ENCODE measurements at places on chromosomes 12 and 14.
A peak's percentile ranks its signal among the peaks of the same experiment; 100 is the strongest.

DNA sequence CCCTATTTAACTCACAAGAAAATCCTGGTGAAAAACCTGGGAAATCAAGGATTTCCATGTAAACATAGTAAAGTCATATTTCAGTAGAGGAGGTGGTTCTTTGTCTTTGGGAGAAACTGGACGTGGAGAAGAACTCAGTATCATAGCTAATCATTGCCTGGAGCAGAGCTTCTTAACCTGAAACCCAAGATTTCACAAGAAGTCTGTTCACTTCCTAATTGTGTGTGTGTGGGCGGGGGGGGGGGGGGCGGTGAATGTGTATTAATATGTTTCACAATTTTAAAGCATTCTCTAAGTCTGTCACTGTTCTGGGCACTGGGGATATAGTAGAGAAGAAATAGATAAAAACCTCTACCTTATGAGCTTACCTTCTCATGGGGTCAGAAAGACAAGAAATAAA is 96.7 kb upstream of the PPP4R3A start:
- DNase-seq, result no peak

- DNase-seq, result no peak
Measured at GRCh38 chr14:57182760-57183503, 85.8 kb downstream of the EXOC5 start.

GRCh38 chr14:75654127-75654732 is 6.4 kb downstream of the ERG28 start:
- DNase-seq, result no peak

- DNase-seq, result no peak
Measured at GRCh38 chr14:55255979-55256378, 15.2 kb upstream of the FBXO34 start.

DNA sequence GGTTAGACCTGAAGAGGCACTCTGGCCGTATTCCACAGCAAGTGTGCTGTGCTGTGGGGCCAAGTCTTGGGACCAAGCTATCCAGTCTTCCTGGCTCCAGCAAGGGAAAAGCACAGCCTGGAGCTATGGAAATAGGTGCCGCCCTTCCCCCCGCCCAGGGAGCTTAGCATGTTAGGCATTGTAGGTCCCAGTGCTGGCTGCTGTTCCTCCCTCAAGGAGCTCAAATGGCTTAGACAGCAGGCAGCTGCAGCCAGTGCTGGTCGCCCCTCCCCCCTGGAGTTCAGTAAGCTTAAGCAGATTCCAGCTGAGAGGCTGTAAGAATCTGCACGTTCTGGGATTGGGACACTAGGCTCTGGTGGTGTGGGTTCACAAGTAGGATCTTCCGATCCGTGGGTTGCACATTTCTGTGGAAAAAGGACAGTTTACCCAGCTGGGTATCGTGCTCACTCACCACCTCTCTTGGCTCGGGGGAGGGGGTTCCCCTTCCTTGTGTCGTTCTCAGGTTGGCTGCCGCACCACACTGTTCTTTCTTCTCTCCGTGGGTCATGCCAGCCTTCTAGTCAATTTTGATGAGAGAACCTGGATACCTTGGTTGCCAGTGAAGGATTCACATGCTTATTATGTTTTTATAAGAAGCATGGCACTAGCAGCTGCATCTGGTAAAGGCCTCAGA is 127.3 kb downstream of the CNTN1 start:
- DNase-seq, result no peak

GRCh38 chr14:69052181-69052601 is 73.1 kb upstream of the ACTN1 start:
- DNase-seq, result no peak

DNA sequence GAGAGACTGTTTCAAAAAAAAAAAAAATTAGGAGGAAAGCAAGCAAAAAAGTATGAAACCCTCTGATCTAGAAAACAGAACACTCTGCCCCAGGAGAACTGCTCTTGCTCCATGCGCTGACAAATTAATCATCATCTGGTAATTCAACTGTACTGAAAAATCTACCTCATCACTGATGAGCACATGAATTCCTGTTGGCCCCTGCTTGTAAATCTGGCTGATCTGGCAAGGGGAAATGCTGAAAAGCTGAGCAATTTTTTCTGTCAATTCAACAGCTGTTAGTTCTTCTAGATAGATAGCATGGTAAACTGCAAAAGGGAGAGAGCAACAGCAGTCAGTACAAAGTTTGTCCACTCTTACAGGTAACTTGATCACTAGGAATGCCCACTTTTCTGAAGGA is 15.2 kb upstream of the CSRNP2 start:
- DNase-seq, result no peak

GRCh38 chr14:87325741-87326140 is 667.2 kb downstream of the GALC start:
- no peak for DNase-seq

GRCh38 chr12:78918268-78918667 is 53.7 kb downstream of the SYT1 start:
- DNase-seq, result no peak

DNA sequence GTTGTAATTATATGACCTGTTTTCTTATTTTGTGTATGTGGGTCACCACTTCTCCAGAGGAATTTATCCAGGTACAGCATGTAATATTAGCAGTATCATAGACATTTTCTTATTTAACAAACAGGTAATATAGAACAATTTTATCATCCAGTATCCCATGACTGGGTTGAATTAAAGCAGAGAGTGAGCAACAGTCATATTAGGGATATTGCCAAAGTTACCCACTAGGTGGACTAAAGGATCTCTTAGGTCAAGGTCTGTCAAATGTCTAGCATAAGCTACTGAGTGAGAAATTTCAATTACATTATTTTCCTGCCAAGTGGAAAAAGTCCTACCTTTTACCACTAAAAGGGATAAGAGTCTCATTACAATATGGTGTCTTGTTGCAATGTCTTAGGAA is 62.1 kb upstream of the TRIM9 start:
- DNase-seq, result no peak

DNA sequence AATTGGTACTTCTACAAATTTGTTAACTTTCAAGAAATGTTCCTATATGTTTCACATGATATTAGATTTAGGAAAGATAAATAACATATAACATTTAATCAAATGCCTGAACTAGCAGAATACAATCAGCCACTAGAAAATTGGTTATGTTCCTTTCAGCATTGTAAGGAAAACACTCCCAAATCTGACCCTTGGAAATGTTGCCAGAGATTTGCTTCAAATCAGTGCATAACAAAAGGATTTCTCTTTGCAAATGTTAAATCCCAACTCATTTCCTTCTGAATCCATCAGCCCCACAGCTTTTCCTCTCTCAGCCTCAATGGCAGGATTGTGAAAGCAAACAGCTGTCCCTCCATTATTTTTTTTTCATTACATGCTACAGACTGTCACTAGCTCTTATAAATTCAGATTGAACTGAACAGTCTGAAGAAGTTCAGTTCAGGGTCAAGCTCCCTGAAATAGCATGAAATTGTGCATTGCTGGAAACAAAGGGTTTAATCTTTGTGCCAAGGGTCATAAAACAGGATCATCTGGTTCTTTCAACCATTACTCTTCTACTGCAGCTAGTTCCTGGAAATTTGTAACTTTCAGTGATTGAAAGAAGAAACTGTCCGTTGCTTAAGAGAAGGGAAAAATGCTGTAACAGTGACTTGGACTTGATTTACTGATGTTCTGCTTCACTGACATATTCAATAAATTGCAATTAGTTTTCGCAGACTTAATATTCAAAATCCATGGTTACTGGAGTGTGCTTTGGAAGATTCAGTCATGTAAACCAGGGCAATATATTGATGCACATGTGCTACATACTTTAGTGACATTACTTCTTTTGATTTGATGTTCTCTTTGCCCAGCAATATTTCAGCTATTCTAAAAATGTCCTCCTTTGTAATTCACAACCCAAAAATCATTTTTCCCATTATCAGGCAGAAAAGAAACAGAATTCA is 246.4 kb downstream of the RPL10L start:
- no peak for DNase-seq

DNA sequence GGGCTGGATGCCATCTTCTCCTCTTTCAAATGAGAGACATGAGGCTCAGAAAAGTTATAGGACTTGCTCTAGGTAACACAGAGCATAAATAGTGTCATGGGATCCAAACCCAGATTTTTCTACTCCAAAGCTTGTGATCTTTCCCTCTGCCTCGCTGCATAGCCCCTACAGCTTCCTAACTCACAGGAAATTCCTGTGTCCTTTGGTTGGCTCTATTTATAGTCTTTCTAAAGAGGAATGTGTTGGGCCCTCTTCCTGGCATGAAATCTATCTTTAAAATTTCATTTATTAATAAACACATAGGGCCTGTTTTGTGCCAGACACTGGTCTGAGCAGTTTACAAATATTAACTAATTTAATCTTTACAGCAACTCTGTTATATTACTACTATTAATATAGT is 9.8 kb upstream of the KCNA5 start:
- DNase-seq, result no peak

DNA sequence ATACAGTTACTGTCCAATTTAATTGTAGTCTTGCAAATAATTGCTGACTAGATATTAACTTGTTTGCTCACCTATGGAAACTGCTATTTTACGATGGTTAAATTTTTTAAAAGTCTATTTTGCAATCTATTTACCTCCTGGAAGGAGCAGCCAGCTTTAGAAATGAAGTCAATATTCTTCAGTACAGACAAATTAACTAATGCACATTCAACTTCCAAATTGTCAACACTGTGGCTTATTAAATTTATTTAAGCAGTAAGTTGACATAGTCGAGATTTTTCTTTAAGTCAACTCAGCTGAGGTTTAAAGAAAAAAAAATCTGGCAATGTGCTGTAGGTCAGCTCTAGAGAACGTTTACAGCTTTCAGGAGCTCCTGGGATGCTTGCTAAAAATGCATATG is 221.2 kb downstream of the SSPN start:
- no peak for DNase-seq

DNA sequence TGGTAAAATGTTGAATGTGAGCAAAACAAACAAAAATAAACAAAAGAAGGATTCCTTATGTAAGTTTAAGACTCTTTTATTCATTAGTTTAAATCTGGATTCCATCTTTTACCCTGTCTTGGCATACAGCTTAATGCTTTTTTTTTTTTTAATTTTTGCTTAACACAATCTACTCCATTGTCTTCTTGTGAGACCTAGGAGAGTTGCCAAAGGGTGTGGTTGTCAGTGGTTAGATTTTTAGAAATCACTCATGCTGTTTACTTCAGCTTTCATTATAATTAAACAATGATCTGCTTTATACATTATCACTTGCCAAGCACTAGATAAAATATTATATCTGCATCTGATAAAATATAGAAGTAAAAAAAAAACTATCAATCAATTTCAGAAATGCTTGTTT is 77.7 kb upstream of the KITLG start:
- DNase-seq, result no peak

DNA sequence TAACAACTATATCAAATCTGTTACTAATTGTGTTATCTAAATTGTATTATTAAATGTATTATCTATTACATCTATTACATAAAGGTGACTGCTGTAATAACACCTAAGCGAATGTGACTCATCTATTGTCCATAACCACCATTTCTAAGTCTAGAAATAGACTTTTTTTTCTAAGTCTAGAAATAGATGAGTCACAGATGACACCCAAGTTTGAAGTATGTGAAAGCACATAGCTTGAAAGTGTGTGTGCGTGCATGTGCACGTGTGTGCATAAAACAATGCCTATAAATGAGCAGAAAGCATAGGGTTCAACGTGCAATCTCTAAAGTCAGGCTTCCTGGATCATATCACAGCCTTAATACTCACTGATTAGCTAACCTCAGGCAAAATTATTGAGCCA is 451.3 kb upstream of the USP15 start:
- DNase-seq, result no peak

GRCh38 chr12:52230364-52231281 is 2.4 kb upstream of the KRT7 start:
- DNase-seq, result peak; percentile 77

DNA sequence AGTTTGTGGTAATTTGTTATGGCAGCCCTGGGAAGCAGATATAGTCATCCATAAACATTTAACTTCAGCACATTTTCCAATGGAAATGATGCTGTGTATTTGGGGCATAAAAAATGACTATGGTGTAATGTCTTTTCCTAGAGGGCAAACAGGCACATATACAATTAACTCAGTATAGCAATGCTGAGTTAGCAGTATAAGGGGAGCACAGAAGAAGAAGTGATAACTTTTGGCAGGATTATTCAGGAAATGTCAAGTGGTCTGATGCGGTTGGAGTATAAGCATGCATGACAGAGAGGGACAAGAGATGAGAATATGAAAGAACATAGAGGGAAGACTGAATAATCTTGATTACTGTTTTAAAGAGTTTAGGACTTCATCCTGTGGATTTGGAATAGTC is 55.3 kb upstream of the PRKD1 start:
- DNase-seq, result no peak

DNA sequence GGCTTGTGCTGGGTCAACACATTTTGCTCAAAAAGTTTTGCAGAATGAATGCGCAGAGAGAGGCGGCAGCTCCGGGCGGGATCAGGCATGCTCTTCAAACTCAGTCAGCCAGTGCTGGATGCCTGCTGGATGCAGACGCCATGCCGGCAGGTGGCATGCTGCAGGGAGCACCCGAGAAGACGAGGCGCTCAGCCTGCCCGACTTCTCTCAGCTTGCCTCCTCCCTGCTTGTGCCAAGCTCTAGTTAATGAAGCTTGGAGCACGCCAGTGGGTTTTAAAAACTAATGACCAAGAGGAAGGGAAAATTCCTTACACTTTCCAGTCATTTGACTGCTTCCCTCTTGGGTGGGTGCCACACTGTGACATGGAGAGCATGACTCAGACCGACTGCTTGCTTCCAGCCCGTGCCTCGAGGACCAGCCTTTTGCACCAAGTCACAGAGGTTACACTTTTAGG is 39.8 kb downstream of the SLC24A4 start:
- DNase-seq, result no peak

- no peak for DNase-seq
Measured at GRCh38 chr14:77469539-77469938, 11.6 kb downstream of the AHSA1 start.

- DNase-seq, result no peak
Measured at GRCh38 chr12:84653482-84653881, 259.1 kb downstream of the SLC6A15 start.

DNA sequence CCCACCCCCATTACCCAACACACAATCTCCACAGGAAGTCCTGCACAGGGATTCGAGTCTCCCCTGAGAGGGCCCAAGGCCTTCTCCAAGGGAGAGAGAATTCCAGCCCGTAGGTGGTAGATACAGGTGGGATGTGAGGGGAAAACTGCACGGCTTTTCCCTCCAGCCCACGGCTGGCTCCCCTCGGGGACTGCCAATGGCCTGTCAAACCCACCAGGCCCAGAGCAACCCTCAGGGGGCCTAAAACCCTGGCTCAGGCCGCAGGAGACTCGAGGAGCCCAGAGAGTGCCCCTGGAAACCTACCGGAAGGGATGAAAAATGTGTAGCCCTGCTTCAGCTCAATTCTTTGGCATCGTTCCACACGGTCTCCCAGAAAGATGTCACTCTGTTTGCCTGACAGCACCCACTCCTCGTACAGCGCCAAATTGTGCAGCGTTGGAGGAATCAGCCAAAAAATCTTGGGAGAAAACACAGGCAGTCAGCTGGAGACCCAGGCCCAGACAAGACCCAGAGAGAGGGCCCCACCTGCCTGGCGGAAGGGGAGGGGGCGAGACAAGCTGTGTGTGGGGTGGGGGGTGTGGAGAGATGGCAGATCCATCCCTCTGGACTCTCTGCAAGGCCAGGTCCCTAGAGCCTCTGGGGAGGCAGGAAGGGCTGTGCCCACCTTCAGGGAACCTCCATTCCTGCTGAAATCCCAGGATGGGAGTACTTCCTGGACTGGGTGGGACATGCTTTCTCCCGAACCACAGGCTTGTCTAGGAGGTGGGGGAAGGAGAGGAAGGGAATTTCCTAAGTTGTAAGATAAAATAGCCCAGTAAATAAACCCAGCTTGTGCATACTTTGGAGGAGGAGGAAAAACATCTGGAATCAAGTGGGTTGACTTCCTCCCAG is 48.1 kb downstream of the KDM2B start:
- DNase-seq, result no peak

- DNase-seq, result peak; percentile 71
Measured at GRCh38 chr14:34582117-34582680, 42.7 kb upstream of the EAPP start.

Data from mesenteric fat pad (tissue), 1 donor.